ENCODE measurements at places on chromosomes 3 and 15. TPM values are rescaled to one million over a fixed set of nuclear protein-coding genes. Genes with fewer than 3 reads are reported as not detected.

The ITIH1 gene
- total RNA-seq: not detected

The GALK2 gene
- total RNA-seq: 19.9 TPM

The COL8A1 gene
- 0.25 TPM for total RNA-seq

DNA sequence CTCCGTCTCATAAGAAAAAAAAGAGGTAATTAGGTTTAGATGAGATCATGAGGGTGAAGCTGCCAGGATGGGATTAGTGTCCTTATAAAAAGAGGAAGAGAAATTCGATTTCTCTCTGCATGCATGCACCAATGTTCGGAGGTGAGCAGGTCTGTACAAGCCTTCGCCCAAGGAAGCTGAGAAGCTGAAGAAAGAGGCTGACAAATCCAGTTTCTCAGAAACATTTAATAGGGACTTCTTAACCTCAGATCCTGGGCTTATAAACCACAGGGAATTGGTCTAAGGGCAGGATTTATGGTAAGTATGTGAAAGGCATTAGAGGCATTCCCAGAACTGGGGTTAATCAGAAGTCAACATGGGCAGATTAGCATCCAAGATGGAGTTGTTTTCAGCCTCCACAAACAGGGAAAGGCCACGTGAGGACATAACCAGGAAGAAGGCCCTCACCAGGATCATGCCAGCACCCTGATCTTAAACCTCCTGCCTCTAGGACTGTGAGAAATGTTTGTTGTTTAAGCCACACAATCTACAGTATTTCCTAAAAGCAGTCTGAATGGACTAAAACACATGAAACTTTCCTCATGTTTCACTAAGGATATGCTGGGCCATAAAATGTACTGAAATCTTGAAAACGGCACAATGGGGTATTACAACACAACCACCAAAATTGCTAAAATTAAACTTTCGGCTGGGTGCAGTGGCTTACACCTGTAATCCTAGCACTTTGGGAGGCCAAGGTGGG is 11.3 kb downstream of the SHISA5 start:
- no peak for DNase-seq
- H3K36me3 ChIP-seq: peaks cover 1% of the 10 kb centered on the region
- peaks cover 3% of the 10 kb centered on the region for H3K27me3 ChIP-seq
- no peak overlapping the region for H3K4me3 ChIP-seq

DNA sequence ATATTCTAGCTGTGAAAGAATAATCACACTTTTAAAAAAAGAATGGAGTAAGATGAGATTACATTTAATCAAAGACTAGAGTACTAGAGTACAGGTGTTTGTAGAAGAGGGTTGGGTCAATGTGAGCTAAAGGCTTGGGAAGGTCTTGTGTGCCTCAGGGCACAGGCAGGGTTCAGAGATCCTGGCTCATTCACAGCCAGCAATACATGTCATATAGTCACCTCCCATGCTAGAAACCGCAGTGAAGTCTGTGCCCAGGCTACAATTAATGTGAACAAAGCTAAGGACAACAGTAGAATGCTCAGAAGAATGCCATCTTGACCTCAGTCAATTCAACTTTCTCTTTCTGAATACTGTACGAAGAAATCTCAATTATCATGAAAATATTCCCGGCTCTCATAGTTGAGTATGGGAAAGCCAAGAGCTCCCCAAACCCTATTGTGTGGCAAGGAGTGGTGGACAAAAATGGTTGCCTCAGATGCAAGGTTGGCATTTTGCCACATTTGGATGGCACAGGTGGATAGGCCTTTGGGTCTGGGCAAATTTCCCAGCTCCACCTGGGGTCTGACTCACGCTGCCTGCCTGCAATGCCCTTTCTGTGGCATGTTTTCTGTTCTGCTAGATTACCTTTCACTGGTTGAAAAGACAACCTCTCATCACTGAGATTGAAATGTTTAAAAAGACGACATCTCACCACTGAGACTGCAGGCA is 70.2 kb downstream of the NMD3 start:
- peaks cover 8% of the 10 kb centered on the region for H3K36me3 ChIP-seq
- DNase-seq: no peak
- H3K4me1 ChIP-seq: no peaks in the 10 kb centered on the region
- no peak overlapping the region for H3K4me3 ChIP-seq
- no peak overlapping the region for H3K27ac ChIP-seq
- H3K27me3 ChIP-seq: no peaks in the 10 kb centered on the region

- DNase-seq: no peak
- no peaks in the 10 kb centered on the region for H3K27me3 ChIP-seq
- peaks cover 10% of the 10 kb centered on the region for H3K36me3 ChIP-seq
- H3K4me1 ChIP-seq: peaks cover 5% of the 10 kb centered on the region
Observed at GRCh38 chr15:81029414-81030300, 28.9 kb downstream of the TLNRD1 start.

DNA sequence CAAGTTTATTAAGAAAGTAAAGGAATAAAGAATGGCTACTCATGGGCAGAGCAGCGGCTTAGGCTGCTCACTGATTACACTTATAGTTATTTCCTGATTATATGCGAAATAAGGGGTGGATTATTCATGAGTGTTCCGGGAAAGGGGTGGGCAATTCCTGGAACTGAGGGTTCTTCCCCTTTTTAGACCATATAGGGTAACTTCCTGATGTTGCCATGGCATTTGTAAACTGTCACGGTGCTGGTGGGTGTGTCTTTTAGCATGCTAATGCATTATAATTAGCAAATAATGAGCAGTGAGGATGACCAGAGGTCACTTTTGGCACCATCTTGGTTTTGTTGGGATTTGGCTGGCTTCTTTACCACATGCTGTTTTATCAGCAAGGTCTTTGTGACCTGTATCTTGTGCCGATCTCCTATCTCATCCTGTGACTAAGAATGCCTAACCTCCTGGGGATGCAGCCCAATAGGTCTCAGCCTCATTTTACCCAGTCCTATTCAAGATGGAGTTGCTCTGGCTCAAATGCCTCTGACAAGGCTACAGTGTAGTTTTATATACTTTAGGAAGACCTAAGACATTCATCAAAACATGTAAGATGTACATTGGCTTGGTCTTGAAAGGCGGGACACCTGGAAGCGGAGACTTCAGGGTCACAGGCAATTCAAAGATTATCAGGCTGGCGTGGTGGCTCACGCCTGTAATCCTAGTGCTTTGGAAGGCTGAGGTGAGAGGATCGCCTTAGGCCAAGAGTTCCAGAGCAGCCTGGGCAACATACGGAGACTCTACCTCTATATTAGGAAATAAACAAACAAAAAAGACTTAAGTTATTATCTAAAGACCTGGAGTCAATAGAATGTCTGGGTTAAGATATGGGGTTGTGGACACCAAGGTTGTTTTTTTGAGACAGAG is 3.2 kb upstream of the BLOC1S6 start:
- no peak for DNase-seq
- H3K27ac ChIP-seq: no peak overlapping the region
- peaks cover 3% of the 10 kb centered on the region for H3K27me3 ChIP-seq

DNA sequence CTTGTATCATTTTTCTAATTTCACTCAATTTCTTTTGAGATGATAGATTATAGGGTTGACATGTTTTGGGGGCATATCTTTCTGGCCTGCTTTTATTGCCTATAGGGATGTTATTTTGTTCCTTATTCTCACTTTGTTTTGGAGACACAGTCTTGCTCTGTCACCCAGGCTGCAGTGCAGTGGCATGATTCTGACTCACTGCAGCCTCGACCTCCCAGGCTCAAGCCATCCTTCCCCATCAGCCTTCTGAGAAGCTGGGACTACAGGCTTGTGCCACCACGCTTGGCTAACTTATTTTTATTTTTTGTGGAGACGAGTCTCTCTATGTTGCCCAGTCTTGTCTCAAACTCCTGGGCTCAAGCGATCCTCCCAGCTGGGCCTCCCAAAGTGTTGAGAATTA is 72.8 kb upstream of the FAN1 start:
- no peak for DNase-seq
- no peak overlapping the region for H3K27ac ChIP-seq
- no peaks in the 10 kb centered on the region for H3K4me1 ChIP-seq
- H3K27me3 ChIP-seq: no peaks in the 10 kb centered on the region
- H3K36me3 ChIP-seq: no peaks in the 10 kb centered on the region

- H3K4me1 ChIP-seq: no peaks in the 10 kb centered on the region
- H3K36me3 ChIP-seq: peaks cover 4% of the 10 kb centered on the region
- no peaks in the 10 kb centered on the region for H3K27me3 ChIP-seq
- no peak for DNase-seq
- H3K27ac ChIP-seq: no peak overlapping the region
- no peak overlapping the region for H3K4me3 ChIP-seq
Observed at GRCh38 chr3:175121225-175121624, 262.1 kb downstream of the NAALADL2 start.

Data from glutamatergic neuron (in vitro differentiated cells).